ENCODE measurements at places on chromosomes 3 and 15.

- no peak for DNase-seq
These were observed 237.4 kb downstream of the MFSD1 start for GRCh38 chr3:159039286-159039685.

GRCh38 chr3:57538465-57538864, 5.7 kb downstream of the DNAH12 start:
- no peak for DNase-seq

- DNase-seq, result no peak
These were observed 41.1 kb upstream of the SEC61A1 start for GRCh38 chr3:128011140-128011539.

- no peak for DNase-seq
These were observed 98.2 kb downstream of the STRIT1 start for GRCh38 chr3:155194973-155195957.

GRCh38 chr15:36183201-36183600, 396.2 kb upstream of the CDIN1 start:
- no peak for DNase-seq

Measured in CD4-positive, alpha-beta T cell treated with Interleukin-2 at 100 ng/mL for 4 hours (primary cell).